ENCODE measurements at places on chromosomes 16 and 17.
A peak's percentile ranks its signal among the peaks of the same experiment; 100 is the strongest.

- DNase-seq: no peak
Measured at GRCh38 chr17:77120868-77121267, 19.9 kb upstream of the SEC14L1 start.

DNA sequence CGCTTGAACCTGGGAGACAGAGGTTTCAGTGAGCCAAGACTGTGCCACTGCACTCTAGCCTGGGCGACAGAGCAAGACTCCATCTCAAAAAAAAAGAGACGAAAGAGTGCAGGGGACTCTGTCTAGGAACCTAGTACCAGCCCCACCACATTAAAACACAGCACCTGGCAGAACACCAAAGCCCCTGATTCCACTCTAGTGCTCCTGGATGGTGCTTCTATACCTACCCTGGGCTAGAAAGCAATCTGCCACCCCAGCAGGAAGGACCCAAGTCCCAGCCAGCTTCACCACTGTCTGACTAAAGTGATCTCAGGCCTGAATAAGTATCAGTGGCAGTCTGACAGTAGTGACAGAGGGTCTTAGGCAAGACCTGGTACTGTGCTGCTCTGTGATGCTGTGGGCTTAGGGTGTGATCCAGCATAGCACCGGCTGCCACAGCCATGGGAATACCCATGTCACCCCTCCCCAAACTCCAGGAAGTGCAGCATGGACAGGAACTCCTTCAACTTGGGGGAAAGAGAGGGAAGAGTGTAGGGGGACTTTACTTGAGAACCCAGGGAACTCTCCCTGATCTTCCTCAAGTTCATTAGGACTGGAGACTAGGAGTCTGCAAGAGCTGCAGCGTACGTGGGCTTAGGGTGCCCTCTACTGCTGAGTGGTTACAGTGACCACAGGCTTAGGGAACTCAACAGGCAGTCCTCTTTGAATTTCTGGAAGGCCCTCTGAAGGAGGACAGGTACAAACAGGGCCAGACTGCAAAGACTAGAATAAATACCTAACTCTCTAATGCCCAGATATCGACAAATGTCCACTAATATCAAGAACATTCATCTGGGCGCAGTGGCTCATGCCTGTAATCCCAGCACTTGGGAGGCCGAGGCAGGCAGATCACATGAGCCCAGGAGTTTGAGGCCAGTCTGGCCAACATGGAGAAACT lies 30.0 kb upstream of the RNF43 start:
- DNase-seq: peak; percentile 78

DNA sequence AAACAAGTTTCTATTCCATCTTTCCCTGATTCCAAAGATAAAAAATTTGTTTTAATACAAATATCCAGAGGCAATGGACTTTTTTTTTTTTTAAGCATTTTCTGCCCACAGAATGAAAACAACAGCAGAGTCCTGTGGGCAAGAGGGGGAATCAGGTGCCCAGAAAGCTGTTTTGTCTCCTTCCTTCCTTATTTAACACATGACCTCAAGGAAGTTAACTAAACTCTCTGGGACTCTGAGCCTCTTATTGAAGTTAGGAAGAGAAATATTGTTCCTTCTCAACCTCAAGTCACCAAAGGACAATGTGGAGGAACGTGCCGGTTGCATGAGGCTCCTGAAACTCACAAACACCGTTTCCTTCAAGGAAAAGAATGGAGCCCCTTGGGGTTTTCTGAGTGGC lies 34.9 kb downstream of the LITAF start:
- DNase-seq: no peak

DNA sequence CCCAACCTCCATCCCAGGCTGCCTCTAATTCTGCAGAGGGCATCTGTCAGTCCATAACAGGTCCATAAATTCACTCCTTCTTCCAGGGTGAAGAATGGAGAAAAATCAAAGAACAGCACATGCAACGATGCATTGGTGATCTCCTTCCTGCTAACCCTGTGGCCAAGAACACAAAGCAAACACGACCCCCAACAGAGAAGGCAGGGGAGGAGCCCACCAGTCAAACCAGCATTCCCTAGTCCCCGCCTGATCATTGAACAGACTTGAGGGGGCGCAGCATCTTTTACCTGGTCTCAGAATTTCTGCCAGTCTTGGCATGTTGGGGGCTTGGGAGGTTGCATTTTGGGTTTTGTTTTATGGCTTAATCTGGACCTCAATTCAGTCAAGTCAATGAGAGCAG lies 476.0 kb downstream of the SLC39A11 start:
- DNase-seq: no peak

GRCh38 chr16:5549802-5550201 lies 452.2 kb upstream of the EEF2KMT start:
- DNase-seq: no peak

- DNase-seq: no peak
Measured at GRCh38 chr17:40884708-40885512, at the start of gene KRT20. TSS of gene KRT20 (minus strand) at chr17:40885242. CDS start at chr17:40885185, 57 bp downstream.

DNA sequence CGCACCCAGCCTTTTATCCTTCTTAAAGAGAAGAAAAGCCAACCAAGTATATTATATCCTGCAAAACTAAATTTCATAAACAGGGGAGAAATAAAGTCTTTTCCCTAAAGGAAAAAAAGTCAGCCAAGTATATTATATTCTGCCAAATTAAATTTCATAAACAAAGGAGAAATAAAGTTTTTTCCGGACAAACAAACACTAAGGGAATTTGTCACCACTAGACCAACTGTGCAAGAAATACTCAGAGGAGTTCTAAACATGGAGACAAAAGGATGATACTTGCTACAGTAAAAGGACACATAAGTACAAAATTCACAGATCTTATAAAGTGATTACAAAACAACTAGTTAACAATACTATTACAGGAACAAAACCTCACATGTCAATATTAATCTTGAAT lies 14.4 kb upstream of the CCL18 start:
- DNase-seq: no peak

GRCh38 chr16:79564671-79565107 lies 35.8 kb downstream of the MAF start:
- DNase-seq: no peak

DNA sequence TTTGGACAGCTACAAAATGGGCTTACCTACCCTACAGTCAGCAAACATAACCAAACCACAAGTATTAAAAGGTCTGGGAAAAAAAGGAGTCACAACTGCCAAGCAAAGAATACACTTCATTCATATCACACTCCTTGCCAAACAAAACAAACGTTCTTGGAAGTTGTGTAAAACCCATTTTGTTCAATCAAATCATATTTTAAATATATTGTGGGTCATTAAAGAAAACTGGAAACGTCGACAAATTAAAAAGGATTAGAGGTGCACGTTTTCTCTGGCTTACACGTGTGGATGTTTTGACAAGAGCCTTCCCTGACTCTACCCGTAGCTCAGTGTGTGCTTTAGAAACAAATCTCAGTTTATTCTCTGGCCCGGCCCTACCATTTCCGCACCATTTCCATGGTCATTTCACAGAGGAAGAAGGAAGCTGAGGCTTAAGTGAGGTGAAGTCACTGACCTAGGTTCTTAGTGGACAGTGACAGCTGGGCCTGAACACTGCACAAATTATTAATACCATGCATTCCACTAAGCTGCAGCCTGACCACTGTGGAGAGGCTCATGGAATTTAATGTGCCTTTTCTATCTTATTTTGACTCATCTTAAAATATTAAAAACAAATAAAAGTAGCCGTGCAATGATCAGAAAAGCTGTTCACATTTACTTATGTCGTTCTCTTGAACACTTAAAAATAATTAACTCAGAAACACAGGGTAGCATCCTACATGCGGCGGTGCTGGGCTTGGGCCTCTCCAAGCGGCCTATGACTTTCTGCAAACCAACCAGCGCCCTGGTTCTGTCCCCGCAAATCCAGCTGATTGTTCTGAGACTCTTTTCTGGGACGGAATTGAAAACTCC lies 968 bp downstream of the CEP112 start:
- no peak for DNase-seq

DNA sequence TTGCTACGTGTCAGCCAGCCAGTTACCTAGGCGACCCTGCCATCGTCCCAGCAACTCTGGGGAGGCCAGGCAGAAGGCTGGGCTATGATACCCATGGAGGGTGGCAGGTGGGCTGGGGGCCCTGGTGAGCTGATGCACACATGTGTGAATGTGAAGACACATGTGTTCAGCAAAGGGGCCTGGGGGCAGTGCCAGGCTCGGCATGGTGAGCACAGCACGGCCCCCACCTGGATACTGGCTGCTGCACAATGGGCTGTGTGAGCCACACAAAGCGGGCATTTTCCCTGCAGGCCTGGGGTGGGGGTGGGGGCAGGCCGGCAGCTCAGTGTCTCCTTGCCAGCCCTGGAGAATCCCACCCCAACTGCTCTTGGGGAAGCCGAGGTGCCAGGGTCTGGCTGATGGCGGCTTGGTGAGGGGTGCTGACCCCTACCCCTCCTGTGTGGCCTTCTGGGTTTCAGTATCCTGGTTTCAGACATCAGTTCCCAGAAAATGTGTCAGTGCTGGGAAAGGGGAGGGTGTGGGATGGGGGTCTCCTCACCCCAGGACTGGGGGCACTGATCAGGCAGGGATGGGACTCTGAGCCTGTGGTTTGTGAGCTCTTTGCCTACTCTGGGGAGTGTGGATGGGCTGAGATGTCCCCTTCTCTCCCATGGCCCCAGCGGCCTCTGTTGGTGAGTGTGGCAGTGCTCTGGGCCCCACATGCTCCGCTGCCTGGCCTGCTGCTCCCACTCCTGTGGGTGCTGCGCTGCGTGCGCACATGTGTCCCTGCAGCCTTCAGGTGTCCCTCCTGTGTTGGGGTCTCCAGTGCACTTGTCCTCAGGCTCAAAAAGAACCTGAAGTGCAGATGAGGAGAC lies 5.1 kb downstream of the LLGL1 start:
- no peak for DNase-seq

DNA sequence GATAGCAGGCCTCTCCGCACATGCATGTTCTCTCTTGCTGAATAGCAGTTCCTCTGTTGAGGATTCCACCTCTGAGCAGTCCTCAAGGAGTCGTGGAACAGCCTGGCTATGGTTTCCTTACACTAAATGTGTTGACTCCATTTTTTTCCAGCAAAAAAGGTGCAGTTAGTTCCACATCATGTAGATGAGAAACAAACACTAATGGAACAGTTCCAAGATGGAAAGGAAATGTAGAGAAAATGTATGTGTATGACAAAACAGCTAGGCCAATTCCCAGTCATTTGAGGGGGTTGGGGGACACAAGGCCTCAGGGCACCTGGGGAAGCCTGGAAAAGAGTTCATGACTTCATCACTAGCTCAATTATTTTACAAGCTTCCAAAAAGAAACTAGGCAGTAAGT lies 90.0 kb downstream of the CFDP1 start:
- DNase-seq: no peak

DNA sequence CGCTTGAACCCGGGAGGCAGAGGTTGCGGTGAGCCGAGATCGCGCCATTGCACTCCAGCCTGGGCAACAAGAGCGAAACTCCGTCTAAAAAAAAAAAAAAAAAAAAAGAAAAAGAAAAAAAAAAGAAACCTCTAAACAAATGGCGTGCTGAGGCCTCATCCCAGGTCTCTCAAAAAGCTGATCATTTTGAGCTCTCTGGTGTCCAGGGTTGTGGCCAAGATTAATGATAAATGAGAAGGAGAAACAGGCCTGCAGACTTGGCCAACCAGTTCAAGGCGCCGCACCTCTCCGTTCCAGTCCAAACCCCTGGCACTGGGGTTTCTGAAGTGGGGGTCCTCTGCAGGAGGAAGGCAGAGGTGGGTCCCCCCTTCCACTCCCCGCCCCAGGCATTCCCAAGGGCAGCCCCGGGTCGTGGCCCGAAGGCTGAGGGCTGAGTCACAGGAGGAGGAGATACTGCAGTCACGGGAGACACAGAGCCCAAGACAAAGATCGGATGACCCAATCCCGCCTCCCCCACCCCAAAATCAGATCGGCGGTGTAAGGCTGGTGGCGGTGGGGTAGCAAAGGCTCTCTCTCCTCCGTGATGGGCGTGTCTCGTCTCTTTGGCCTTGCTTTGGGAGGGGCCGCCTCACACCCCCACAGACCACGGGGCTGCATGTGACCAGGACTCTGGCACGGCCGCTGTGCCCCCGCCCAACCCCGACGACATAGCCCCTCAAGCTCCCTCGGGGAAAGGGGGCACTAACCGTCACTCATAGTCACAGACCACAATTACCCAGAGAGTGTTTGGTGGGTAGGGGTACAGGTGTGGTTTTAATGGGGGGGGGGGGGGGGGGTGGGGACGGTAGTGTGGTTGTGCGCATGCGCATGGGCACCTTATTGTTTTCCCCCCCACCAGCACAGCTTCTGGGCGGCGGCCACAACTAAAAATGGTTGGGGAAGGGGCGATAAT lies 1.1 kb downstream of the VAT1 start:
- peak; percentile 82 for DNase-seq
